Stimulated activated CD8-positive, alpha-beta memory T cell treated with anti-CD3 and anti-CD28 coated beads, Interleukin-4, amount 100 ng/mL, for 4 hours (primary cell): ENCODE measurements at places on chromosomes 5 and 9.

- no peak for DNase-seq
These were observed 66.4 kb downstream of the EFNA5 start for GRCh38 chr5:107604146-107604910.

GRCh38 chr9:16236311-16236710, 634.2 kb downstream of the BNC2 start:
- DNase-seq, result no peak

GRCh38 chr5:89842531-89842930, 567.0 kb downstream of the CETN3 start:
- no peak for DNase-seq

- no peak for DNase-seq
These were observed 108.1 kb upstream of the MVB12B start for GRCh38 chr9:126218359-126219125.

DNA sequence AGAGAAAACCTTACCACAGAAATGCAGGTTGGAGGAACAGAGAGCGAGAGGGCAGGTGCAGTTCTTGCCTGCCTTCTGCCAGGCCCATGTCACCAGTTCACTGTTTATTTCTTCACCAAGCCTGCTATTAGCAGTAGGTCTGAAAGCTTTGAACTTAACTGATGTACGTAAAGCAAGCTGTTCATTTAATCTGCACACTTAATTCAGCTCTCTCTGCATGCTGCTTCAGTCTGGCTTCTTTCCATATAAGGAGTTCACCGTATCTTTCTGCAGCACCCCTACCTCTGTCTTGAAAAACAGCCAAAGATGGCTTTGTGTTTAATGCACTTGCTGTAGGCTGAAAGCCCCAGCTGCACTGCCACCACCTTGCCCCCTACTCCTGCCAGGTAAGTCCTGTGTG, 205.1 kb downstream of the RAB3C start:
- DNase-seq, result no peak

GRCh38 chr9:72278959-72279358, 86.0 kb downstream of the ZFAND5 start:
- DNase-seq, result no peak

DNA sequence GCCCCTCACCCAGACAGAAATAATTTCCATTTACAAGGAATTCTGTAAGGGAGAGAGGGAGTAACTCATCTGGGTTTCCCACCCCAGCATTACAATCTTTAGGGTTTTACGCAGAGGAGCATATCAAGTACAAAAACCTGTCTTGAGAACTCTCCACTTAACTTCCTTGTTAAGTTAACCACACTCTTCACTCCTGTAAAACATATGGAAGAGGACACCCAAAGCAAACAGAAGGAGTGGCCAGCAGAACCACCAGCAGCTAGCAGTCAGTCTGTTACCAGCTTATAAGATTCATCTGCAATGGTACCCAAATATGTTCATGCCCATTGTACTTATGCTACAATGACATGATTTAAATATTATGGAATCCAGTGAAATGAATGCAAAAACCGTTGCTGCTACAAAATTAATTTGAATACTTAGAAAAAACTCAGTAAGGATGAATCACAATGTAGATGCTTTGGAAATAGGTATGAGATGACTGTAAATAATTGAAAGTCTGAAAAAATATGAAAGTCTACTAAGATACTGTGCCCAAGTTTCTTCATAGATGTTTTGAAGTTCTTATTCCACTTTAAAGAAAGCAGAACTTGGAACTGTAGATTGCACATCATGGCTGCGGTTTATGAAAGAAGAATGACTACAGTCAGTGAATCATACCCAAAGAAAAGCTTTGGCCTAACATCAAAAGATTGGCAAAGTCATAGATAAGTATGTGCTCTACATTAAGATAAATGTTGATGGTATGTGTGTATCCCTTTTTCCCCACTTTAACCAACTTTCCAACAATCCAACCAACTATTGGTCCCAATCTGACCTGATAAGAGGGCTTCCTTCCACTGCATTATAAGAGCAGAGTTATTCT, 233.6 kb downstream of the ACTL7B start:
- DNase-seq, result no peak

DNA sequence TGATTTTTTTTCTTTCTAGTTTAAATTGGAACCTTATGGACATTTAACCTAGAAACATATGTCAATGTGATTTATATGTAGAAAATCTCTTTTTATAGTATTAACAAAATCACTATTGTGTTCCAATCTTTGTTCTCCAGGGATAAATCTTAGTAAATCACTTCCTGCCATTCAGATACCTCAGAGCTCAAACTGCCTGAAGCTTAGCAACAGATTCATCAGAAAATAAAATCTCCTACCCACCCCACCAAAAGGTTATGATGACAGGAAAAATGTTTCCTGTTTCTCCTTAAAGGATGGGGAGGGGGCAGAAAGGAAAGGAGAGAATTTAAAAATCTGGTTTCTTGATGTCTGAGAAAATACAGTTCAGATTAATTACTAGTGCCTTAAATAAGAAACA, 105.0 kb upstream of the TUT7 start:
- DNase-seq, result no peak

DNA sequence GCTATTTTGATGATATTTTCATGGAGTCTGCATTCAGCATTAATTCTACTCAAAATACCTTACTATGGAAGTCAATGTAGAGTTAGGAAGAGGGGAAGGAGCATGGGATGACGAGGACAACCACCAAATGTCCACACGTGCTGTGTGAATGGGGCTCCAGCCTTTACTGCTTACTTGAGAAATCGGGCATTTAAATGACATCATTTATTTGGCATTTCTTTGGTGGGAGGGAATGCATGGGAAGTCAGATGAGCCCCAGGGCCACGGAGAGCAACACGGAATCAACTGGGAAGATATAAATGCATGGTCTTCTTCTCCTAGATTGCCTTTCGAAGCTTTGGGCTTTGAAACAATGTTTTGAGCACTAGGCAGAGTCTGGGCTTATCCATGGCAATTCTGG, 458.5 kb upstream of the KLF4 start:
- DNase-seq, result no peak

- no peak for DNase-seq
These were observed 220.8 kb upstream of the TBCA start for GRCh38 chr5:77996943-77997342.

DNA sequence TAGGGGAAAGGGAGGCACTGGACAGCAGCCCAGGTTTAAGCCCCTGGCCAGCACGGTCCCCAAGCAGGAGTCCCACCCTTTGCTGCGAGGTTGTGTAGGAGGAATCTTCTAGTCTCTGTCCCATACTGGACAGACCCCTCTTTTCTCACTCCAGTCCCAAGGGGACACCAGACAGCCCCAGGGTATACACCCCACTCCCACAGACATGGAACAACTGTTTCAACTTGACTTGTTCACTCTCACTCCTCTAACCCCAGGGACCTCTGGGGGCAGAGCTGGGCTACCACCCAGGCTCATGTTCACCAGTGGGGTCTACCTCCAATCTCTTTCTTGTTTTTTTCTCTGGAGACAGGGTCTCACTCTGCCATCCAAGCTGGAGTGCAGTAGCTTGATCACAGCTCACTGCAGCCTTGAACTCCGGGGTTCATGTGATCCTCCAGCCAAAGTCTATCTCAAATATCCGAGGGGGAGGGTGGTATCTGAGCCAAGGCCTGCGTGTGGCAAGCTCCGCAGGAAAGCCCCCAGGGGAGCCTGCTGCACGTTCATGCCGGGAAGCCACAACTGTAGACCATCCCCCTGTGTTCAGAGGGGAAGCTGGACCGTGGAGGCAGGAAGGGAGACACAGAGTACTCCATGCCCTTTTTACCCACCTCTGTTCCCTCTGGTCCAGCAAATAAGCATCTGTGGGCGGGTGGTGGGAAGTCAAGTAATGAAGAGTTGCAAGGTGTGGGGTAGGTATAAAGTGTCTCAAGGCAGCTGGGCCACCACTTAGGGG, 1.8 kb downstream of the PTGES2 start:
- no peak for DNase-seq

GRCh38 chr5:153517241-153517611, 26.8 kb downstream of the GRIA1 start:
- no peak for DNase-seq

- DNase-seq, result no peak
These were observed 9.7 kb upstream of the LAMC3 start for GRCh38 chr9:130999245-130999623.

GRCh38 chr9:3650994-3651622, 125.3 kb upstream of the RFX3 start:
- no peak for DNase-seq

DNA sequence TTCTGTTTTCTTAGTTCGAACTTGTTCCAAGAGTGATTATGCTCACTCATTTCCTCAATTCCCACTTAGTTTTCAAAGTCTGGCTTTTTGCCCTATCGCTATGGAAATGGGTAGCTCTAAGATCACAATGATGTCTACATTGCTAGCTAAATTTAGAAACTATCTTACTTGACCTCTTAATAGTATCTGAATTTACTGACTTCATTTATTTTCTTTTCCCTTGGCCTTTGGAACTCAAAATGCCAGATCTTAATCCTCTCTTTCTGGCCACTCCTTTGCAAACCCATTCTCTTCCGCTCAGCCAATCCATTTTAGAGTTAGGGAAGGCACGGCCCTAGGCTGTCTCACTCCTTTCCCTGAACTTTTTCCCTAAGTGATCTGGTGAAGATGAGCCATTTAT, 137.0 kb downstream of the FER start:
- no peak for DNase-seq

GRCh38 chr9:14766299-14766698, 43.8 kb upstream of the CER1 start:
- no peak for DNase-seq

GRCh38 chr9:87322840-87323635, 174.6 kb upstream of the DAPK1 start:
- no peak for DNase-seq

- no peak for DNase-seq
These were observed 616.3 kb downstream of the SLCO4C1 start for GRCh38 chr5:101679816-101680215.
